ENCODE measurements at places on chromosomes 5 and 9. TPM values are rescaled to one million over a fixed set of nuclear protein-coding genes. Genes with fewer than 3 reads are reported as not detected.

DNA sequence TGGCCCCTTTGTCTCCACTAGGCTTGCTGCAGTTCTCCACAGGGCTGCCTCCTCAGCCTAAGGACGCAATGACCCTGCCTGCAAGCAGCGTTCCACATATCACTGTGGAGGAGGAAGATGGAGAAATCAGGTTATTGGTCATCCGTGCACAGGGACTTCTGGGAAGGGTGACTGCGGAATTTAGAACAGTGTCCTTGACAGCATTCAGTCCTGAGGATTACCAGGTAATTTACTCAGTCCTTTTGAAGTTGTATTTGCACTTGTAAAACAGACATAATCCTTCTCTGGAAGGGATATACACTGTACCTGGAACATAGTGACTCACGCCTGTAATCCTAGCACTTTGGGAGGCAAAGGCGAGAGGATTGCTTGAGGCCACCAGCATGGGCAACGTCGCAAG lies 116.6 kb downstream of the ADGRV1 start:
- no peaks in the 10 kb centered on the region for H3K4me1 ChIP-seq
- no peak overlapping the region for H3K4me3 ChIP-seq
- no peak overlapping the region for H3K27ac ChIP-seq

- no peak overlapping the region for H3K27ac ChIP-seq
- H3K4me3 ChIP-seq: no peak overlapping the region
- H3K27me3 ChIP-seq: no peaks in the 10 kb centered on the region
- no peaks in the 10 kb centered on the region for H3K4me1 ChIP-seq
Observed at GRCh38 chr5:155276231-155276630, 262.7 kb downstream of the KIF4B start.

GRCh38 chr9:87535817-87536539 lies 38.3 kb downstream of the DAPK1 start:
- DNase-seq: no peak
- H3K27me3 ChIP-seq: no peaks in the 10 kb centered on the region

GPRIN1 gene
- total RNA-seq: 0.61 TPM

DAB2 gene
- total RNA-seq: 340 TPM

LMNB1 gene
- total RNA-seq: 6.6 TPM

SLIT3 gene
- 55.5 TPM for total RNA-seq

SHISAL2B gene
- total RNA-seq: not detected

Measured in adrenal gland (tissue), 19 donors.